Urinary bladder (tissue), 4 donors: ENCODE measurements at places on chromosomes 13 and 19. TPM values are rescaled to one million over a fixed set of nuclear protein-coding genes. Genes with fewer than 3 reads are reported as not detected.

KLK7 gene
- total RNA-seq = 0.32 TPM

MEIOSIN gene
- not detected for total RNA-seq

CGB2 gene
- not detected for total RNA-seq

GRCh38 chr13:46578590-46578975, 25.6 kb downstream of the LRCH1 start:
- no peak for DNase-seq

DNA sequence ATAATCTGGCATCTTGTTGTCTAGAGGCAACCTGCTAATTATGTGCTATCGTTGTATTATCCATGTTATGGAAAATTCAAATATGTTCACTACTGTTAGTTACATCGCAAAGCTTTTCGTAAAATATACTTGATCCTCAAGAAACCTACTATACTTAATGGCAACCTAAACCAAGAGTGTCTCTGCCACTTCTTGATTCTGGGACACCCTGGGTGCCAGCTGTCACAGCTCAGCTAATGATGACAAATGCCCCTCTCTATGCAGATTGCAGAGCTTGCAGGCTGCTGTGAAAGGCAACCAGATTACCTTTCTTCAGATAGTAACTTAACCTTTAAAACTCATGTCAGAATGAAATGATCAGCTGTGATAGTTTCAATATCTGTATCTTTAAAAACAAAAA, 8.9 kb upstream of the MAB21L1 start:
- DNase-seq = no peak

C19orf81 gene
- not detected for total RNA-seq

- no peak for DNase-seq
Measured at GRCh38 chr13:33183431-33184111, 102.0 kb downstream of the STARD13 start.

GRCh38 chr19:4232614-4233281, 3.4 kb downstream of the EBI3 start:
- no peak for DNase-seq

- DNase-seq = no peak
Measured at GRCh38 chr13:79531542-79532254, 50.7 kb downstream of the NDFIP2 start.

- DNase-seq = no peak
Measured at GRCh38 chr13:85095418-85096272, 703.6 kb downstream of the SLITRK6 start.

PSG7 gene
- not detected for total RNA-seq

PEAK3 gene
- not detected for total RNA-seq

- no peak for DNase-seq
Measured at GRCh38 chr19:16915734-16916133, 26.9 kb downstream of the F2RL3 start.

- DNase-seq = no peak
Measured at GRCh38 chr19:30781047-30781446, 408.9 kb downstream of the ZNF536 start.

FGF14 gene
- 4.5 TPM for total RNA-seq

DNA sequence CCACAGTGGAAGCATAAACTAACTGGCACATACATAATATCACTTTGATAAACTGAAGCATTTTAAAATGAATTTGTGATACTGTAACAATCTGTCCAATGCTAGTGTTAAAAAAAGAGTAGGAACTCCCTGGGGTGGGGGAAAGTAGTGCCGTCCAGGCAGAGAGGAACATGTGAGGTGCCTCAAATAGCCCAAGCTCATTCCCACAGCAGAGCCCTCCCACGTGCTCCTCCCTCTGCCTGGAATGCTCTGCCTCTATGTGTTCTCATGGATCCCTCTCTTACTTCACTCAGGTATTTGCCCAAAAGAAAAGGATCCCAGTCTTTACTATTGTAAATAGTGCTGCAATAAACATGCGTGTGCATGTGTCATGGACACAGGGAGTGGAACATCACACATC, 188.1 kb downstream of the NHLRC3 start:
- DNase-seq = no peak

- DNase-seq = no peak
Measured at GRCh38 chr19:11451871-11452619, 16.6 kb downstream of the PRKCSH start.

DNA sequence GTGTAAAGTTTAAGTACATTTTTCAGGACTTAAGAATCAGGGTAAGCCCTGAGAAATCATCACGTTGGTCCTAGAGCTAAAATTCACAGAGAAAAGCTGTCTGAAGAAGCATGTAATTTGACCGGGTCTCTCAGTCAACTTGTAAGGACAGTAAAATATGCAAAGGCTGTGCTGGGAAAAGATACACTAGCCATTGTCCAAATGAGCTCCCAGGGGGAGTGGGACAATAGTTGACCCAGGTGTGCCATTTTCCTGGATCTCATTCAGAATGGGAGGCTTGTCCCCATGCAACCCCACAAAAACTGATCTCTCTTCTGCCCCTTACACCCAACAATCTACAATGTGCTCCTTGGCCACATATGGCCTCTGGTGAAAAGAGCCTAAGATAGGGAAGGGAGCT, 437.9 kb downstream of the KLF12 start:
- DNase-seq = no peak

GRCh38 chr19:55451965-55452748, 9.1 kb upstream of the SHISA7 start:
- no peak for DNase-seq

DNA sequence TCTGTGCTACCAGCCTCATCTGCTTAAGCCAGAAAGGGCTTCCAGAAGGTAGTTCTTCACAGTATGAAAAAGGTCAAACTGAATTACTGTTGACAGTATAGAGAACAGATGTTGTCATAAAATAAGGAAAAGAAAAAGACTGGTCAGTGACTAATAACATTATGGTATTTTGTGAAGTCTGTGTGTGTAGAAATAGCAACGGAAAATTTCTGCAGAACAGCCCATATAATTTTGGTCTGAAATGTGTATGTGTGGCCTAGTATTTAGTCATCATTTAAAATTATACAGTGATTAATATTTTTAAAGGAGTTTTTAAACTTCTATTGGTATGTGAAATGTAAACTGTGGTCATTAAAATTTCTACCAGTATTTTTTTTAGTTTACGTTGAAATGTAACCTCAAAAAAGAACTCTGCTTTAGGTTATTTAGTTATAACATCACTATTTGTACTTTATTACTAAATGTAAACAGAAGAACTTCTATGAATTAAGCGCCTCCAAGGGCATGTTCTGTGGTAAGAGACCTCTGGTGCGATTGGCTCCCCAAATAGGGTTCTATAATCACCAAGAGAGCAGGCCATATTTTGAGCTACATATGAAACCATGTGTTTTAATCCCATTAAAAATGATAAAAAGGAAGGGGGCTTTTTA, 3.3 kb upstream of the GPR183 start:
- no peak for DNase-seq

PABPC3 gene
- total RNA-seq = 0.48 TPM

GRCh38 chr19:35718345-35719041, 690 bp downstream of the KMT2B start:
- no peak for DNase-seq

DNA sequence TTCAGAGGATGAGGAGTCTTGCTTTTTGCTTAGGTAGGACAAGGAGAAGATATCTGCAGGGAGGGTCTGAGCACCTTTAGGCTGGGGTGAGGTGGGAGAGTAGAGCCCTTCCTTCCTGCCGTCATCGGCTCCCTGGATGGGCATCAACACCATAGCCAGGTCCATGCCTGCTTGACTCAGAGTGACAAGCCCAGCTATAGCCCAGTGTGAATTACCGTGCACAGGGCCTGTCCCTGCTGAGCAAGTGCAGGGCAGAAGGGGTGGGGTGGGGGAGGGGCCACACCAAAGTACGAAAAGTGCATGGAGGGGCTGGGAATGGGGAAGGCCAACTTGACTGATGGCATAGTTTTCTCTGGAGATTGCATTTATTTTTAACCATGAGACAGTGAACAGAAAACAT, 30.3 kb upstream of the RNF113B start:
- no peak for DNase-seq

RYR1 gene
- total RNA-seq = 5.3 TPM

ZNF471 gene
- total RNA-seq = 18.5 TPM

GRCh38 chr13:94968040-94968756, 255.9 kb upstream of the SOX21 start:
- no peak for DNase-seq

DNA sequence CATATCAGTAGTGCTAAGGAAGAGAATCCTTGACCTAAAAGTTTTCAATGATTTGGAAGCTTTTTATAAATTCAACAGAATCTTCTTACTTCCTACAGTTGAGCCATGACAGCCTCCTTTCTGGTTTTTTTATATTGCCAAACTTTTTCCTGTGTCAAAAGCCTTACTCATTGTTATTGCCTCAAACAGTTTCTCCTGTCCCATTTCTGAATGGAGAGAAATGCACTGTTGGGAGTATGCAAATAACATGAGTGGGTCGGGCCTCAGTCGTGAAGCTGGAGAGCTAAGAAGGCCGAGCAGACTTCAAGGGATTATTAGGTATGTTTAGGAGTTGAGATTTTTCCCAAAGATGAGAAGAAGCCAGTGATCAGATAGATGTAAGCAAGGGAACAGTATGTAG, 766.4 kb upstream of the KLHL1 start:
- no peak for DNase-seq

DNA sequence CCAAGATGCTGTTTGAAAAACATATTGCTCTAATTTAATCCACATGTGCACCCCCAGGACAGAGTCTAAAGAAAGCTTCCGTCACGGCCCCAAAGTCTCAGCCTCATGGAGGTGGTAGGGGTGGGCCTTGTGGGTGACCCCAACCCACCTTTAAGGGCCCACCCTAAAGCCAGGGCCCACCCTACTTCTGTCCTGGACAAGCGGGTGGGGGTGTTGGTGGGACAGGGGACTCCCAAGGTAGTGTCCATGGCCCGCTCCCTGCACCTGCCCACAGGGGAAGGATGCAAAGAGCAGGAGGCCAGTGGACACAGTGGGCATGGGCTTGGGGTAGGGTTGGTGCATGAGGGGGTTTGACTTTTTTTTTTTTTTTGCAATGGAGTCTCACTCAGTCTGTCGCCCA, 66.8 kb downstream of the KCTD15 start:
- no peak for DNase-seq

DNA sequence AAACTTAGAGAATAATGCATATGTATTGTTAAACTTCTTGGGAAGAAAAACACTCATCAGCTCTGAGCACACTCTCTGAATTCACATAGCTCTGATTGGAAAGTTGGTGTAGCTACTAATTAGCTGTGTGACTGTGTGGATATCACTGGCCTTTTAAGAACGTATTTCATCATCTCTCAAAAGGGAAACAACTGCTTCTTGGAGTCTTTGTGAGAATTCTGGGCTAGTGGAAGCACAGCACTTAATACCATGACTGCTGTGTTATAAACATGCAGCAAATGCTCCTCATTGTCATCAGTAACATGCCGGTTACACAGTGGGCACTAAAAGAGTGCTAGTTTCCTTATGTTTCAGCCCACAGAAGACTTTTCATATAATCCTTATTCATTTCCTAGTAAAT, 220.9 kb upstream of the CSNK1A1L start:
- DNase-seq = no peak

GRCh38 chr13:113982296-113982661, 8.4 kb upstream of the C13orf46 start:
- no peak for DNase-seq

LGALS13 gene
- not detected for total RNA-seq

DNA sequence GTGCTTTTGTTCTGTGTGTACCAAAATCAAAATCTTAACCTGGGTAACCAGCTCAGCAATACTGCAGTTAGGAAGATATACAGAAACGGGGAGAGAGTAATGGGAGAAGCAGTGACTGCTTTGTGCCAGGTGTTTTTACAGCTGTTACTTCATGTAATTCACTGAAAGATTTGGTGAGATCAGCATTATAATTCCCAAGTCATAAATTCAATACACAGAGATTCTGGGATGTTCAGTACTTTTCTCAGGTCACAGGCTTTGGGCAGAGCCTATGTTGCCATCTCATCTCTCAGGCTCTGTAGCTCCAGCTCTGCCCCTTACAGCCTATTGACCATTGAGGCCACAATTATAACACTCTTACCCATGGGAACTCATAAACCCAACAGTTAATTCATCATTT, 138.5 kb downstream of the ZAR1L start:
- DNase-seq = no peak

FFAR2 gene
- total RNA-seq = 0.69 TPM

FAM32A gene
- total RNA-seq = 75.8 TPM

DNA sequence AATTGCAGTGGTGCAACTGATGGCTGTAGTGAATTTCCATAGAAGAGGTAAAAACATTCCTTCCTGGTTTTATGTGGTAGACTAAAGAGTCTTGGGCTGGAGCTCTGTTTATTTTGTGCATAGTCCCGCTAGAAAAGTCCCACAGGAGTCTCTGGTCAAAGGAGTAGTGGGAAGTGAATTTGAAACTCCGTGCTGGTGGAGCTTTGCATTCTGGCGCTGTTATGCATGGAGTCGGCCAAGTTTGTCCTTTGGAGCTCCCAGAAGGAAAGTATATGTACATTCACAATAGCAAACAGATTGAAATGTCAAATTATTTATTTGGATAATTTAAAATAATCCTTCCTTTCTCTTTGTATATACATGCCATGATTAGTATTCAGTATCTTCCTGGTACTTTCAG, 296.5 kb downstream of the LMO7 start:
- no peak for DNase-seq

- no peak for DNase-seq
Measured at GRCh38 chr19:6362351-6362801, 1.0 kb downstream of the CLPP start.

- DNase-seq = no peak
Measured at GRCh38 chr13:23069566-23069965, 111.2 kb upstream of the SGCG start.

GRCh38 chr19:49744946-49745381, 18.1 kb downstream of the TSKS start:
- no peak for DNase-seq

FXYD1 gene
- total RNA-seq = 26.9 TPM

DNA sequence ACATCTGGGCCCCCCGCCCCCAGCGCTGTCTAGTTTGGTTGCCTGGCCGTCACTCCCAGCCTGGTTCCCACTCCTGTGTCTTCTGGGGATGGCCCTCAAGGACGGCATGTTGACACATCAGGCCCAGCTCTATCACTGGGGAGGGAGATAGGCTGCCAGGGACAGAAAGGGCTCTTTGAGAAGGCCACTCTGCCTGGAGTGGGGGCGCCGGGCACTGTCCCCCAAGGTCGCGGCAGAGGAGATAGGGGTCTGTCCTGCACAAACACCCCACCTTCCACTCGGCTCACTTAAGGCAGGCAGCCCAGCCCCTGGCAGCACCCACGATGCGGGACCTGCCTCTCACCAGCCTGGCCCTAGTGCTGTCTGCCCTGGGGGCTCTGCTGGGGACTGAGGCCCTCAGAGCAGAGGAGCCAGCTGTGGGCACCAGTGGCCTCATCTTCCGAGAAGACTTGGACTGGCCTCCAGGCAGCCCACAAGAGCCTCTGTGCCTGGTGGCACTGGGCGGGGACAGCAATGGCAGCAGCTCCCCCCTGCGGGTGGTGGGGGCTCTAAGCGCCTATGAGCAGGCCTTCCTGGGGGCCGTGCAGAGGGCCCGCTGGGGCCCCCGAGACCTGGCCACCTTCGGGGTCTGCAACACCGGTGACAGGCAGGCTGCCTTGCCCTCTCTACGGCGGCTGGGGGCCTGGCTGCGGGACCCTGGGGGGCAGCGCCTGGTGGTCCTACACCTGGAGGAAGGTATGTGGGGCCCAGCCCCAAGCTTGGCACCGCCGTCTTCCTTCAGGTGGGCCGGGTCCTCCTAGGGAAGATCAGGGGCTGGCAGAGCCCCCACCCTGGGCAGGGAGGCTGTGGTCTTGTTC, at the start of gene AMH:
Gene AMH, plus strand, starts transcription at position 314 of the 857 bp plus-strand sequence. Its CDS starts 10 bp downstream, at position 324.
- no peak for DNase-seq

ZNF135 gene
- 12.6 TPM for total RNA-seq

KLK14 gene
- not detected for total RNA-seq

RXFP2 gene
- not detected for total RNA-seq

GRCh38 chr19:47757617-47758442, 12.5 kb downstream of the NOP53 start:
- DNase-seq = no peak
